ENCODE measurements at places on chromosomes 3 and 15.

DNA sequence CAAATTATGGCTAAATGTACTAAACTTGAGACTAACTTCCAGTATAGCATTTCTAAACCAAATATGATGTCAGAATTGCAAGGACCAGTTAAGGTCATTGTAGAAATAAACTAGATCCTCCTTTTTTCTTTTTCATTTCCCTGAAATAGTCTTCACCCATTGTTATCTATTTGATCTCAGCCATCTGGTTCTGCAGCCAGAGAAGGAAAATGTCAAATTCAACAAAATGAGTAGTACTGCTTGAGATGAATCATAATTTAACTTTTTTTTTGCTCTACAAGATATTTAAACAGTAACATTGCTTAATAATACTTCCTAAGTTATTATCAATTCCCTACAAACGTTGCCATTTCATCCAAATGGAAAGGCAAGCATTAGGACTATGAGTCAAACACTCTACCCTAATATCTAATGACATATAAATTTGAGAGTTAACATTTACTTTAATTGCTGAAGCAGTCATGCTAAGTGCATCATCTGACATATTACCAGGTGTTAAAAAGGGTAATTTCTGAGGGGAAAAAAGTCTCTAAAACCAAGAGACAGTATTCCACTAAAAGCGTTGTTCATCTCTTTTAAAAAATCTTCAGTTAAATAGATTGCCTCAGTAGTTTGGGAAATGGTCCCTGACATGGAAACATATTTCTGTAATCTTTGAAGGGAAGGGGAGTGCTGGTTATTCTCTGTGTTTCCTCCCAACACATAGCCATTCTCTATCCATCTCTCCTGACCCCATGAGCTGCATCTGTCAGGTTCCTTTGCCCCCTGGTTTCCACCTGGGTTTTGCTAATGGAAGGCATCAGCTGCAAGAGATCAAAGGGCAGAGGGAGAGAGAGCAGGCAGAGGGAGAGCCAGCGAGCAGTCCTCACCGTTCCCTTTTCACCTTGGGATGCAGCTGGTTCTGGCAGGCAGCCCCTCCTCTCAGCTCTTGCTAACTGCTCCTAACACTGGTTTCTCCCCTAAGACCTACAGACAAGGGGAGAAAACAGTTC, 138.5 kb downstream of the ARPP21 start:
- peak; percentile 51 for ATAC-seq

DNA sequence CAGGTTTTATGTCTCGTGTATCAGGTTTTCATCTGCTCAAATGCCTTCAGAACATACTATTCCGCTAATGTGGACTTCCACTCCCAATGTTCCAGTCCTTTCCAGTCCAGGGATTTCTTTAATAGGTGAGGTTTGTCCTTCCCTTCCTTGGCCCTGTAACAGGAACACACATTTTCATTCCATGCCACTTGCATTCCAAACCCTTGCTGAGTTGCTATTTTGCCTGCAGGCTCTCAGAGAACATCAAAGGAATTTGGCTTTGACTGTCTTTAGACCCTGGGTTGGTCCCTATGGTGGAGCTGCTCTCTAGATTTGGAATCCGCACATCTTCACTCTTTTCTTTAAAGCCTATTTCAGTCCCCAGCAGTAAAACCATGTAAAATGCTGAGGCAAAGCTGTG, 12.3 kb upstream of the ALCAM start:
- ATAC-seq = no peak

GRCh38 chr3:145209561-145209960, 951.4 kb downstream of the PLOD2 start:
- ATAC-seq = no peak

GRCh38 chr3:124965413-124965812, 30.9 kb upstream of the MUC13 start:
- no peak for ATAC-seq

GRCh38 chr3:180048840-180049239, 12.1 kb upstream of the PEX5L start:
- ATAC-seq = no peak

- ATAC-seq = no peak
Measured at GRCh38 chr3:47892286-47893040, 89.5 kb downstream of the DHX30 start.

- ATAC-seq = no peak
Measured at GRCh38 chr15:80246425-80246894, 5.6 kb downstream of the CTXND1 start.

- no peak for ATAC-seq
Measured at GRCh38 chr15:41983221-41983620, 10.9 kb upstream of the EHD4 start.

DNA sequence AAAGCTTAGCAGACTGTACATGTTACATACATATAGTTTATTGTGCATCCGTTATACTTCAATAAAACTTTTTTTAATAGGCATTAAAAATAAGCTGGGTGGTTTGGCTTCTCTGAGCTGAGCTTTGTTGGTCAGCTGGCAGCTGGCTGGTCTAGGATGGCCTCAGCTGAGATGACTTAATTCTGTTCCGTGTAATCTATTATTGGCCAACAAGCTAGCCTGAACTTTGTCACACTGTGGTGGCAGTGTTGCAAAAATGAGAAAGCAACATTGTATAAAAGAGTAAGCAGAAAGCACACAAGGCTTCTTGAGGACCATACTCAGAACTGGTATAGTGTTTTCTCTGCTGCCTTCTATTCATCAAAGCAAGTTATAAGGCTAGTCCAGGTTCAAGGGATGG, 45.2 kb downstream of the CGGBP1 start:
- no peak for ATAC-seq

- no peak for ATAC-seq
Measured at GRCh38 chr3:188949996-188950395, 221.8 kb upstream of the TPRG1 start.

DNA sequence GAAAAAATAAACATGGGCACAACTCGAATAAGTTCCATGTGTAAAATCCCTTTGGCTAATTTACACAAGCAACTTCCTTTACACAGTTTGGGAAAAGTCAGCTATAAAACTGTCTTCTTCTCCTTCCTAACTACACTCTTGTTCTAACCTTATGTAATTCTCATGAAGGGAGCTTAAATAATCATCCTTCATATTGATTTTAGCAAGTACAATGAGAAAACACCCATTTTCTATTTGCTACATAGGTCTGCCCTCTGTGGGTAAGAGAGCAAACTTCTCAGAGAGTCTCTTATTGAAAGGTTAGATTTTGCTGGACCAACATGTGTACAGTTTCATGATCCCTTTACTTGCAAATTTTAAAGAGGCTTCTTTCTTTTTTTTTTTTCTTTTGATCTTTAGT, 398.5 kb downstream of the ROBO1 start:
- ATAC-seq = peak; percentile 82

GRCh38 chr15:89175617-89176191, 45.7 kb downstream of the RLBP1 start:
- no peak for ATAC-seq

- no peak for ATAC-seq
Measured at GRCh38 chr3:53803124-53803815, 42.9 kb downstream of the CHDH start.
